ENCODE measurements at places on chromosomes 3 and 15. TPM values are rescaled to one million over a fixed set of nuclear protein-coding genes. Genes with fewer than 3 reads are reported as not detected.

DNA sequence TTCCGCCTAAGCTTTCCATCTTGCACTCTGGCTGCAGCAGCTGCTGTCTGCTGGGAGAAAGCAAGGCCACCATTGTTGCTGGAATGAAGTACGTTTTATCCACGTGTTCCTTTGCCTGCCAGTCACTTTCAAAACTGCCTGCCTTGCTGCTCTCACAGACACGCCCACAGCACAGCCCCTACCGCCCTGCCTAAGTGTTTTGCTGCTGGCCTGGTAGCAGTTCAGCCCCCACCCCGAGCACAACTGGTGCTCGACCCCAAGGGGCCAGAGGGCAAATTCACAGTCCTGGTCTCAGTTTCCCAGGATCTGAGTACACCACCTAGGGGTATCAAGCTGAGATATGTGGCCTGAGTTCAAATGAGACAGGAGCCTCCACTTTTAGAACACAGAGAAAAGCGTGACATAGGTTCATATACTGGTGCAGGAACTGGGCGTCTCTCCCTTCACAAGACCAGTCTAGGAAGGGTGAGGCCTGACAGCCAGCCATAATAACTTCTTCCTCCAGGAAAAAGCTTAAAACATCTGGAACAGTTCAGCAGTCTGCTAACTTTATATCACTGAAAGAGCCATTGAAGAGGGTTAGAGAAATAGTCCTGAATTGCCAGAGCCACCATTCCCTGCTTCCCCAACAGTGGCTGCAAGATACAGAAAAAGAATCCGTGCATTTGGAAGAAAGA, 1012.3 kb downstream of the ZPLD1 start:
- no peak for DNase-seq

GRCh38 chr3:156010829-156011228, 109.5 kb upstream of the KCNAB1 start:
- no peak for DNase-seq

DNA sequence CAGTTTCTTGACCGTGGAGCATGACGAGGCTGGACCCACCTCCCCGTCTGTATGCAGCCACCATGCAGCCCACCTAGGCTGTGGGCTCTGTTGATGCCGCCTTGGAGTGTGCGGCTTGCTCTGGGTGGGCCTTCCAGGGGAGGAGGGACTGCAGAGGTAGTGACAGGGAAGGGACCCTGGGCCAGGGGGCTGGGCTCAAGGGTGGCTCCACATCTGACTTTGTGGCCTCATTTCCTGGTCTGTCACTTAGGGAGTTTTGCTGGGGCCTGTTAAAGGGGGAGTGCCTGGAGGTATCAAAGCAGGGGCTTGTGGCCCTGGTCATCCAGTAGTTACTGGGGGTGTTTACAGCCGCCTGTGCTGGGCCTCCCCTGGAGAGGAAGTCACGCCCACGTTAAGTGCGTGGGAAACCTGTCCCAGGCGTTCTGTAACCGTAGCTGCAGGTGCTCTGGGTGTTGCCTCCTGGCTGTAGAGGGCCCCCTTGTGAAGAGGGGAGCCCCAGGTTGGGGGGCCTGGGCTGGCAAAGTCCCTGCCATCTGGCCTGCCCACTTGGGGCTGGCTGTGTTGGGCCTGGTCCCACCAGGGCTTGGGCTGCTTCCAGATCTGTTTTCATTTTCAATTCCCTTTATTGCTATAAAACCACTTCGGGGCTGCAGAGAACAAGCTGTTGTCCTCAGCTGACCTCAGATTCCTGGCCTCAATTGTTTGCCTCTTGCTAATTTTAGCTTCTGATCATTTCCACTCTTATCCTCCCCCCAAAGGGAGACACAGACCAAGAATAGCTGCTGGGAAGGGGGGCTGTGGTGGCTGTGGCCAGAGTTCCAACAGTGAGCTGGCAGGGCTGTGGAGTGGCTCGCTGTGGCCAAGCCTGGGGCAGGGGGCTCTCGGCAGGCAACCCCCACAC, 26.5 kb downstream of the KLF13 start:
- DNase-seq = peak; percentile 69

- DNase-seq = no peak
Measured at GRCh38 chr15:77622934-77623754, 9.6 kb downstream of the LINGO1 start.

DNA sequence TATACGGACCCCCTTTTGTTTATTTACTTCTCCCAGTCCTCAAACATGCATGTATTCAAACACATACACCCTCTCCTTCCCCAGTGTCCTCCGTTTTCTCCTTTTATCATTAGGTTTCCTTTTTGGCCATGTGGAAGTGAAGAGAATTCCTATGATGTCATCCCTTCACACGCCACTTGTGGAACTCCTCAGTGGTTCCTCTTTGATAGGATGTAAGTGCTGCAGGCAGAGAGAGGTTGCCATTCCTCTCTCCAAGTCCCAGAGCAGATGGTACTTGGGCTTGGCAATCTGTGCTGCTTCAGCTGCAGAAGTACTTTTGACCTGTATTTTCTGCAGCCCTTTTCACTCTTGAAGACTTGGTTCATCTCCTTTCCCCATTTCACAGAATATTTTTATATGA, 32.9 kb upstream of the CRTC3 start:
- DNase-seq = no peak

DNA sequence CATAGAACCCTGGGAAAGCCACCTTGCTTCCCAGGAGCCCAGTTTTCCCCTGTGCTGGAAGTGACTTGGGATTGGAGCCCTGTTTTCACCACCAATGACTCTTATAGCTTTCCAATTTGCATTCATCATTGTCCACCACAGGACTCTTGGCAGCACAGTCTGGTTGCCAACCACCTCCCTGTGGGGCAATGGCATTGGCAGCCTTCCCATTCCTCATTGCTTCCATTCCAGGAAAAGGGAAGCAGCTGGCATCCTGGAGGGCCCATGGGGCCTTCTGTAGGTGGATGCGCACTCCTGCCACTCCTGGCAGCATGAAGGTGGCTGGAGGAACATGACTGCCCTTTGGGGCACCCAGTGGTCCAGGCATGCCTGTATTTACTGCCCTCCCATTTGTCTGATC, 57.7 kb downstream of the FEM1B start:
- DNase-seq = no peak

DNA sequence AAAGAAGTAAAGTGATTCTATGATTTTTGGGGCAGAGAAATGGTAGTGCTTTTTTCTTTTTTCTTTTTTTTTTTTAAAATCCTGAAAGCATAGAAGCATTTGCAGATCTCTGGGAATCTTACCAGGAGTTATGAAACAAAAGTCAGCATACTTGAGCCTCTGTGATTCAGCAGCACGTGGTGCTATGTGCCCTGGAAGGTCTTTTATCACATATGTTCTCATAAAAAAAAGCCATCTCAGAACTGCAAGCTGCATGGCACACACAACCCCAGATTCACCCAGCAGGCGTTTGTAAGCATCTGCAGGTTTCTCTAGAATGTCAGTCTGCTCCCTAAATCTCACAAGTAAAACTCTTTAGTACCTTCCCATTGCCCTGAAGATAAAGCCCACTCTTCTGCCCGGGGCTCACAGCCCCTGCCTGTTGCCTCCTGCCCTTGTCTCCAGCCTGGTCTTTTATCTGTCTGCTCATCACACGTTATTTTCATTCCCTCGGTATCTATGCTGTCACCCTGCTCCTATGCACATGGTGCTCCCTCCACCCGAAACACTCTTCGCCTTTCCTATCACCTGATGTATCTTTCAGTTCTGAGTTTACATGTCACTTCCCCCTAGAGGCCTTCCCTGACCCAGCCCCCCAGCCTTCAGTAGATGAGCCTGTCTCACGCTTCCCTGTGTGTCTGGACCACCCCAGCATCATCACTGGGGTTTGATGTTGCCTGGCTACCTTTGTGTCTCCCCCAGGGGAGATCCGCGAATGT, 72.4 kb downstream of the CHDH start:
- no peak for DNase-seq

- DNase-seq = no peak
Measured at GRCh38 chr3:78737988-78738387, 1029.8 kb downstream of the ROBO1 start.

GRCh38 chr3:158911586-158911985, 109.7 kb downstream of the MFSD1 start:
- DNase-seq = no peak

- DNase-seq = no peak
Measured at GRCh38 chr15:77012868-77013267, 17.9 kb downstream of the PSTPIP1 start.

- no peak for DNase-seq
Measured at GRCh38 chr3:144548346-144548745, 576.7 kb downstream of the DIPK2A start.

GRCh38 chr3:59245859-59246501, 196.2 kb upstream of the CFAP20DC start:
- peak; percentile 63 for DNase-seq

GRCh38 chr3:15768421-15769255, 29.1 kb downstream of the ANKRD28 start:
- DNase-seq = no peak

DNA sequence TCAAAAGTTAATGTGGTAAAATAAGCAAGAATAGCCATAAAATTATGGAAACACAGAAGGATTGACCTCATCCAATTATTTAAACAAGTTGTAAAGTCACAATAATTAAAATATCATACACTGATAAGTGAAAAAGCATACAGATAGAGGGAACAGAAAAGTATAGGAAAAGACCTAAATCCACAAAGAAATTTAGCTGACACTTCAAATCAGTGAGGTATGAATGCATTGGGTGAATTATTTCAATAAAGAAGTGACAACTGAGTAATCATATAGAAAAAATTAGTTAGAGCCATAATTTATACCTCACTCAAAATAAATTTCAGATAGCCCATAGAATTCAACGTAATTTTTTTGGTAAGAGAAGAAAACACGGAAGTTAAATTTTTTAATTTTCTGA, 25.1 kb downstream of the TFDP2 start:
- DNase-seq = no peak

GRCh38 chr3:152386208-152386607, 117.5 kb downstream of the MBNL1 start:
- no peak for DNase-seq

DNA sequence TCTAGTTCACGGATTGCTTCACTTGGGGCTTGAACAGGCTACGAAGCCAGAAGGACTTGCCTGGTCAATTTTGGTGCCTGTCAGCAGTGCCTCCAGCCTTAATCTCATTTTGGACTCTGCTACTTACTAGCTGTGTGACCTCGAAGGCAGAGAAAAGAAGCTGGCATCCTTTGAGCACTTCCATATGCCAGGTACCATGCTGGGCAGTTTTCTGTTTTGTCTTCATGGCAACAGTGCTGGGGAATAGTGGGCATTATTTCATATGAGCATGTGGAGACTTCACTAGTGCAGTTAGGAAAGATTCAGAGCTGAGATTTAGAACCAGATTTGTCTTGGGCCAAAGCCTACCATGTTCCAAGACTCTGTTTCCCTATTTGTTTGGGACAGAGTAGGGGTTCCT, 92.2 kb downstream of the LRTM1 start:
- no peak for DNase-seq

- no peak for DNase-seq
Measured at GRCh38 chr3:55658690-55659562, 171.8 kb upstream of the WNT5A start.

DNA sequence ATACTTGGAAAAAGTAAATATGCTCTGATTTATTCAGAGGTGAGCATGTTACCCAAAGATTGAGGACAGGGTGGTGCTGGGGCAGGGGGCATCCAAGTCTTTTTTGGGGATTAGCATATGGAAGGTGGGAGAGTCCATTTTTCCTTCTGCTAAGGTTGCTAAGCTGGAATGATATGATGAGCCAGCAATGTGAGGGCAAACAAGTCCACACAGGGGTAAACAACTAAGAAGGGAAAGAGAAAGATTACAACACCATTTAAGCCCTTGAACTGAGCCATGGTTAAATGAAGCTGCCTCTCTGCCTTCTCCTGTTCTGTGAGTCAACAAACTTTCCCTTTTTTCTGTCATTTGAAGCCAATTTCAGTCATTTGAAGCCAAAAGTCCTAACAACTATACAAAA, 89.0 kb downstream of the RPL22L1 start:
- DNase-seq = no peak

- DNase-seq = no peak
Measured at GRCh38 chr3:151391720-151392119, 7.2 kb upstream of the P2RY12 start.

DNA sequence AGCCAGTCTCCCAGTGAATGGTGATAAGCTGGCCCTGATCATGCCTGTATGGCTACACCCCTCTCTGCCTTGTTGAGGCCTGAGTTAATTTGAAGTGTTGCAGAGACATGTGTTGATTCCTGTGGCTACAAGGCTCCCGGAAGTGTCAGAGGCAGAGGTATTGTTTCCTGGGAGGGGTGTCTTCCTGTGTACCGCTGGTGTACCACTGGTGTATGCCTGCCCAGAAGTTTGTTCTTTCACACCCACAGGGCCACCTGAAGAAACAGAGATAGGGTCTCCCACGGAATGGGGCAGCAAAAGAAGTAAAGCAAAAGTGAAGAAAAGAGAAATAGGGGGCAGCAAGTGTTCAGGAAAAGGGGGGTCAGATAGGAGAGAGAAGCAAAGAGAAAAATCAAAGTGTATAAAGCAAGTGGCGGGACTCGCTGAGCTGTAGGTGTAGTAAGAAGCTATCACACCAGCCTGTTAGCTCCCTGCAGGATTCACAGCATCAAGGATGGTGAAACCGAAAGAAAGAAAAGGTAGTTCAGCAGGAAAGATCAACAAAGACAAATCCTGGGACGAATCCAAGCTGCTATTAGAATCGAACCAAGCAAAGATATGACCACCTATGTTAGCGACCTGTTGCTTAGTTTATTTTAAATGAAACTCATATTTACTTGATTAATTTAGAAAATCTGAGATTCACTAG, 36.6 kb upstream of the CD47 start:
- no peak for DNase-seq

DNA sequence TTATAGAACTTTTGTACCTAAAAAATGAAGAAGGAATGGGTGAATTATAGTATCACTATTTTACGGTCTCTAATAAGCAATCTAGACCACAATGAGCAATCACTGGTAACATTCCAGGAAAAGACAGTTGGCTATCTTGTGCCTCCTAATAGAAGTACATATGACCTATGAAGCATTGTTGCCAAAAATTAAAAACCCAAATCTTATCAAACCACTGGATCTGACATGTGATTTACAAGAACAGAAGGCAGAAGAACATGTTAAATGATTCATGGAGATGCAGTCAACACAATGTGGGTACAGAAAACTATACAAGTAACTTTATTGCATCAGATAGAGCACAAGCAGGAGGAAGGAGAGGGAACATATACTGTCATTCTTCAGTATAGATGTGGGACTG, 14.5 kb upstream of the HYKK start:
- no peak for DNase-seq

- no peak for DNase-seq
Measured at GRCh38 chr3:152835601-152836102, 721 bp downstream of the P2RY1 start.

- DNase-seq = no peak
Measured at GRCh38 chr3:107826727-107827126, 264.1 kb downstream of the CD47 start.

KBTBD8 gene
- 1.4 TPM for polyA plus RNA-seq

DPPA4 gene
- polyA plus RNA-seq = 6.1 TPM

SLC2A2 gene
- polyA plus RNA-seq = 19.5 TPM

ZBTB47 gene
- polyA plus RNA-seq = 12.7 TPM

UQCC5 gene
- polyA plus RNA-seq = 14.0 TPM

CCR3 gene
- polyA plus RNA-seq = not detected

MORC1 gene
- 0.57 TPM for polyA plus RNA-seq

SKOR1 gene
- polyA plus RNA-seq = 0.70 TPM

All from left kidney (tissue), 8 donors.